ENCODE measurements at places on chromosomes 5 and 9. TPM values are rescaled to one million over a fixed set of nuclear protein-coding genes. Genes with fewer than 3 reads are reported as not detected.

ARHGEF28 gene
- total RNA-seq: 16.1 TPM

NMUR2 gene
- not detected for total RNA-seq

SOX30 gene
- total RNA-seq: not detected

DMRT3 gene
- not detected for total RNA-seq

GABRA1 gene
- not detected for total RNA-seq

GTF3C4 gene
- 7.2 TPM for total RNA-seq

SPARC gene
- 579 TPM for total RNA-seq

FYB1 gene
- total RNA-seq: 21.4 TPM

PCDHGA6 gene
- 6.9 TPM for total RNA-seq

SOHLH1 gene
- total RNA-seq: not detected

ADAMTSL2 gene
- total RNA-seq: 0.63 TPM

PGM5 gene
- total RNA-seq: 63.7 TPM

FGD3 gene
- total RNA-seq: 7.2 TPM

ADGRD2 gene
- not detected for total RNA-seq

TNFSF8 gene
- 6.3 TPM for total RNA-seq

RMI1 gene
- total RNA-seq: 2.5 TPM

SEC24A gene
- total RNA-seq: 25.5 TPM

EPB41L4A gene
- total RNA-seq: 64.3 TPM

LCN6 gene
- 24.1 TPM for total RNA-seq

GRIA1 gene
- 1.7 TPM for total RNA-seq

DBH gene
- total RNA-seq: 0.19 TPM

KIF27 gene
- 3.0 TPM for total RNA-seq

C5orf46 gene
- total RNA-seq: not detected

SLIT3 gene
- 89.0 TPM for total RNA-seq

LRRC19 gene
- total RNA-seq: not detected

ROR2 gene
- 21.1 TPM for total RNA-seq

CKS2 gene
- total RNA-seq: 34.1 TPM

TMEM215 gene
- not detected for total RNA-seq

BTNL3 gene
- 0.50 TPM for total RNA-seq

GNA14 gene
- total RNA-seq: 7.4 TPM

ADAMTS6 gene
- total RNA-seq: 1.8 TPM

CBY3 gene
- not detected for total RNA-seq

DMXL1 gene
- 40.7 TPM for total RNA-seq

MEIKIN gene
- total RNA-seq: 0.60 TPM

MEF2C gene
- total RNA-seq: 25.4 TPM

Measured in omental fat pad (tissue), 4 donors.